Activated naive CD8-positive, alpha-beta T cell treated with anti-CD3 and anti-CD28 coated beads, Interleukin-2, amount 50 U/mL, for 16 hours (primary cell): ENCODE measurements at places on chromosomes 2 and 18.

- no peak for DNase-seq
Measured at GRCh38 chr2:101718993-101719571, 21.6 kb downstream of the MAP4K4 start.

DNA sequence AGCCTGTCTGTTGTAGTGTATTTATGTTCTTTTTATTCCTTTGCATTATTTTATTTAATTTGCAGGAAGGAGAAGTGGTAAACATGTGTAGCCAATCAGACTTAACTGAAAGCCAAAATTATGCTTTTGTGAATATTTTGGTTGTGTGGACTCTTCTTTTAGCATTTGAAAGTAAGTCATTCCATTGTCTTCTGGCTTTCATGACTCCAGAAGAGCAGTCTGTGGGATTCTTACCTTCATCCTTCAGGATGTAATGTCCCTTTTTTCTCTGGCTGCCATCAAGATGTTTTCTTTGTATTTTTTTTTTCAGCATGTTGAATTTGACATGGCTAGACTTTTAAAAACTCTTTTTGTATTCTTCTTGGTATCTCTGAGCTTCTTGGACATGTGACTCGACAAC lies 895.2 kb upstream of the ZEB2 start:
- DNase-seq = no peak

DNA sequence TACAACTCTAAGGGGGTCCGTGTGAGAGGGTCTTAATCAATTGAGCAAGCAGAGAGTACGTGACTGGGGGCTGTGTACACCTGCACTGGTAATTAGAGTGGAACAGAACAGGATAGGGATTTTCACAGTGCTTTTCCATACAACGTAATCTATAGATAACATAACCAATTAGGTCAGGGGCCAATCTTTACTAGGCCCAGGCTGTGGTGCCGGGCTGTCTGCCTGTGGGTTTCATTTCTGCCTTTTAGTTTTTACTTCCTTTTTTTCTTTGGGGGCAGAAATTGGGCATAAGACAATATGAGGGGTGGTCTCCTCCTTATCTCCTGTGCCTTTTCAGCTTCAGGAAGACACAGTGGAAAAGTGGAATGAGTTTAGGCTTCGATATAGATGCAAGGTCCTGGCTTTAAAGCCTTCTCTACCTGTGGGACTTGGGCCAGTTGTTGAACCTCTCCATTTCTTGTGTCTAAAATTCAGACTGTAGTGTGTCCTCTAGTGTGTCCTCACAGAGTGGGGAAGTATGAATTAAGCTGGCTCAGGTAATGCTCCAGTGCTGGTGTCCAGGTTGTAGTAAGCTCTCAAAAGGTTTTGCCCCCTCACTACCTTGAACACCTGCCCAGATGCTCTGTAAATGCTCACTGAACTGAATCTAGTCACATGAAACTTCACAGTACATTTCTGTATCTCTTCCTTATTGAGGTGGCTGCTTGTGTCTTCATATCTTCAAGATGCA lies 422.8 kb downstream of the SETBP1 start:
- no peak for DNase-seq

DNA sequence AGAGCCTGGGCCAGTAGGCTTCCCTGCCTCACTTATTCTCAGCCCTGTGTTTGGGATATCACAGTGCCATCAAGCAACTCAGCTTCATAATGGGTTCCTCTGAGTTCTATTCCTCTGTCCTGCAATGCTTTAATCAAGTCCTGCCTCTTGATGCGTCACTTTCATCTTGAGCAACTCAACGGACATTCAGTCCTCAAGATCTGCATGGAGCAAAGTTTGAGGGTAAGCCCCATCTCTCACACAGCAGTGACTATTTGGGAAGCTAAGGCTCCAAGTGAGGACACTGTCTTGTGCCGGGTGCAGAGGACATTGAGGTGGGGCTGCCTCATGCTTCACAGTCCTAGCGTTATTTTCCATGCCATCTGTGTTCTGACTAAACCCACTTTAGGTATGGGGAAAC lies 50.9 kb upstream of the PLB1 start:
- DNase-seq = no peak

DNA sequence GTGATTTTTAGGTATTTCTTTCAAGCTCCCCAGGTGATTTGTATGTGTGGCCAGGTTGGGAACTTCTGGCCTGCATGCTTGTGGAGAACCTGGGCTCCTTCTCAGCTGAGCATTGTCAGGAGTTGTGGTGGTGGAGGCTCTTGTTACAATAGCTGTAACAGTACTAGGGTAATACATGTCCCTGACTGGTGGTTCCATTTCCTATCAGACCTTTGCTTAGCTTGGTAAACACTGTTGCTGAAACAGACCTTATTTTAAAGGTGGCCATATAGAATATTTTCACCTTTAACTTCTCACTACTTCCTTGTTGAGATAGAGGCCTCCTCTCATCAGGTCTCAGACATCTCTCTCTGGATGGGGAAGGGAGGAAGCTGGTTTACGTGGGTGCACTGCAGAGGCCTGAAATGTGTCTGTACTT lies 79.2 kb downstream of the SETBP1 start:
- DNase-seq = no peak

- DNase-seq = no peak
Measured at GRCh38 chr2:166610180-166610912, 116.3 kb upstream of the SCN7A start.

DNA sequence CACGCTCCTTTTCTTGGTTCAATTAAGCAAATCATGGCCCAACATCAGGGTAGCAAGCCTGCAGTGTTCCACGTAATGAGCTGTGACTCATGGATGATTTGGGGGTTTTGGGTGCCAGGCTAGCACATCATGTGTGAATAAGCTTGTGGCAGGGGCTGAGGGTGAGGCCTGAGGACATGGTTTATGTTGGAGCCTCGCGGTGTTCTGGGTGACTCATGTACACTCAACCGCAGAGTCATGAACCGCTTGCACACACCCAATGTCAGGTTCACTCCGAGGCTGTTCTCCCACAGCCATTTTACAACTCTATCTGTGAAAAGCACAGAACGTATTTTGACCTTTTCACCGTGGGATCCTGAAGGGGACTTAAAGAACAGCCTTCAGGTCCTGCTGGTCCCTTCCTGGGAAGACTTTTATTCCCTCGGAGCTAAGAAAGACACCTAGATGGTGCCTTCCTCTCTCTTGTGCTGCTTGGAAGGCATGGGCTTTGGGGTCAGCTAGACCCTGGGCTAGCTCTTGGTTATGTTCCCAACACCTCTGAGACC lies 139.9 kb upstream of the ZEB2 start:
- no peak for DNase-seq

DNA sequence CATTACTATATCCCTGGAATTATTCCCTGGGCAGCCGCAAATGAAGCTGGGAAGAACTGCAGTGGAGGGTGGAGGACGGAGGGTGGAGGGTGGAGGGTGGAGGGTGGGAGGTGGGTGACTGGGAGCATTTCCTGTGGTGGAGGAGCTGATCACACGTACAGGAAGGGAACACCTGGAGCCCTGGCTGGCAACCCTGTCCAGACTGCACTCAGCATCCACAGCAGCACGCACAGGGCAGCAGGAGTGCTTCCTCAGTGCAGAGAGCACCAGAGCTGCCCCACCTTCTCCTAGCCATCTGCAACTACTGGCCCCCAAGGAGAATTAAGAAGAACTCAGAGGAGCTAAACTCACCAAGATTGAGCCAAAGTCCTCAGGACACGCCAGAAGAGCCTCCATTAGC lies 249.9 kb downstream of the EIPR1 start:
- no peak for DNase-seq

- DNase-seq = no peak
Measured at GRCh38 chr2:230958820-230959756, 34.0 kb upstream of the GPR55 start.
